ENCODE measurements at places on chromosomes 3 and 15. TPM values are rescaled to one million over a fixed set of nuclear protein-coding genes. Genes with fewer than 3 reads are reported as not detected.

DLEC1 gene
- 0.22 TPM for total RNA-seq

PEX5L gene
- 0.90 TPM for total RNA-seq

KY gene
- total RNA-seq = 0.33 TPM

SAMMSON gene
- not detected for total RNA-seq

ACKR2 gene
- 0.78 TPM for total RNA-seq

TRPM1 gene
- not detected for total RNA-seq

CCNB2 gene
- total RNA-seq = 2.1 TPM

MUC20 gene
- 3.4 TPM for total RNA-seq

TP63 gene
- total RNA-seq = 0.24 TPM

LDHAL6B gene
- total RNA-seq = not detected

ZNF774 gene
- total RNA-seq = 4.3 TPM
